ENCODE measurements at places on chromosomes 2 and 18.

DNA sequence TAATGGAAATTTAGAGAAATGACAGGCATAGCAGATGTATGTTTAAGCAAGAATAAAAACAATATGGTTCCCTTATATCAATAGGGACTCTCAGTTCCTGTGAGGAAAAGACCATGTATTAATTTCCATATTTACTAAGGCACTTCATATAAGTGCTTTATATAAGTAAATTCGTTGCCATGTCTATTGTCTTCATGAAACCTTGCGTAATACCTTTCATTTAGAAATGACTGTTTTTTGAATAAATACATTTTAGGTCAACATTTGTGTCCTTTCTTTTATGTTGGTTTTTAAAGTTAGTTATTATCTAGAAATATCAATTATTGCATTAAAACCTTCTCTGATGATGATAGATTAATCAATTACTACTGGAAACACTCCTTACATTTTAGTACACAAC is 83.3 kb downstream of the KCNS3 start:
- no peak for DNase-seq

- peak; percentile 71 for DNase-seq
Observed at GRCh38 chr2:207161247-207162123, 4.3 kb downstream of the KLF7 start.

DNA sequence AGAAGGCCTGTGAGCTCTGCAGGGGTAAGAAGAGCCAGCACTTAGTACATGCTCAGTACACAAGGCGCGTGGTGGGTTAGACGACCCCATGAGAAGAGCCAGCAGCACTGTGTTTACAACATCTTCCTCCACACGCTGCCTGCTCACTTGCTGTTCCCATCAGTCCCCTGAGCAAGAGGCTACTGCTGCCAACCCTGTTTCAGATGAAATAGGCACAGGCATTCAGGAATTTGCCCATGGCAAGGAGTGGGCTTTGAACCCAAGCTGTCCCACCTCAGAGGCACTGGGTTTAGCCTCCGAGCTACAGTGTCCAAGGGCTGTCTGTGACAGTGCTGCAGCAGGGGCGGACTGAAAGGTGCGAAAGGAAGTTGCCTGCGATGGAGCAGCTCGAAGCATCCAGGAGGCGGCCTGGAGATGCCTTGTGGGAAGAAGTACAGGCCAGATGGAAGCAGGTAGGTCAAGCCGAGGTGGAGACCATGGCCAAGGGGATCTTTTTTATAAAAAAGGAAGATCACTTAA is 121.5 kb upstream of the PXDN start:
- DNase-seq: no peak

DNA sequence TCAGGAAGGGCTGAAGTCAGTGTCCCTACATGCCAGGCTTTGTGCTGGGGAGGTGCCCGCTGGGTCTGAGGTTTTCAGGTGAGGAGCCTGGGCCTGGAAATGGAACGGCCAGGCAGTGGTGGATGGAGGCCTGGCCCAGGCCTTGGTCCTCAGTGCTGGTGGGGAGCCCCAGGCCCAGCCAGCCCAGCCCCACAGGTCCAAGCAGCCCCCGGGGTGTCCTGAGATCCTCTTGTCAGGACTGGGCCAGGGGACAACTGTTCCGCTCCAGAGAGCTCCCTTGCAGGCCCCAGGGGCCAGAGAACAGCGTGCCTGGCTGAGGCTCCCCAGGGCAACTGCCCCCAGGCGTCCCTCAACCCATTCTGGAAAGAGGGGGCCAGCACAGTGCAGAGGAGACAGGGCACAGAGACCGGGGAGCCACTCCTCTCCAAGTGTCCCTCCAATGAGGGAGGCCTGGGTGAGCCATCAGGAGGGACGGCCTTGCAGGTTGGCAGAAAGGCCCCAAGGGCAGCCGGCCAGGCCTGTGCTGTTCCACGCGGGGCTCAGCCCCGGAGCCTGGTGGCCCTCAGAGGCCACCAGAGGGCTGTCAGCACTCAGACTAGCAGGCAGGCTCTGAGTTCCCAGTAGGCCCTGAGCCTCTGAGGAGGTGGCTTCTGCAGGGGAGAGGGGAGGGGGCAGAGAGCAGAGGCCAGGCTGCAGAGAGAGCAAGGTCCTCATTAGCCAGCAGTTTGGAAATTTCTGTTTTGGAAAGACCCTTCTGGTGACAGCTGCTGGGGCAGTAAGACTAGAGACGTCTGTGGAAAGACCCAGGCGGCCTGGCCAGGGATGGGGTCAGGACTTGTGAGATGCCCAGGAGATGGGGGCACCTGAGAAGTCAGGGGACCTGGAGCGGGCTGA is 29.4 kb upstream of the SNED1 start:
- no peak for DNase-seq

GRCh38 chr2:241798631-241799521 is 10.1 kb upstream of the NEU4 start:
- DNase-seq: no peak

- DNase-seq: peak; percentile 72
Observed at GRCh38 chr2:9699139-9700108, 68.6 kb upstream of the YWHAQ start.

DNA sequence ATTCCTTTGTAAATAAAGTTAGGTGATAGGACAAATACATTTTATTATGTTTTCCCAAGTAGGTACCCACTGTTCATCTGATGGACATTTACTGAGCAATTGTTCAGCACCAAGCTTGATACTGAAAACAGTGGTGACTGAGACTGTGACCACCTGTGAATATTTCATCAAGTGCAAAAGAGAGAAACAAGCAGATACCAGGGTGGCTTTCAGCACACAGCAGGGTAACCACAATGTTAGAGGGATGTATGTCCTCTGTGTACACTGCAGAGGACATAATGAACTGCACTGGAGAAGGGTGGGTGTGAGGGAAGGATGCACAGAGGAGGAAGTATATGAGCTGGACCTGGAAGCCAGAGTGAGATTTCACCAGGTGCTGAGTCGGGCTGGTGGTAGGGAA is 411.8 kb downstream of the RAD51AP2 start:
- no peak for DNase-seq

DNA sequence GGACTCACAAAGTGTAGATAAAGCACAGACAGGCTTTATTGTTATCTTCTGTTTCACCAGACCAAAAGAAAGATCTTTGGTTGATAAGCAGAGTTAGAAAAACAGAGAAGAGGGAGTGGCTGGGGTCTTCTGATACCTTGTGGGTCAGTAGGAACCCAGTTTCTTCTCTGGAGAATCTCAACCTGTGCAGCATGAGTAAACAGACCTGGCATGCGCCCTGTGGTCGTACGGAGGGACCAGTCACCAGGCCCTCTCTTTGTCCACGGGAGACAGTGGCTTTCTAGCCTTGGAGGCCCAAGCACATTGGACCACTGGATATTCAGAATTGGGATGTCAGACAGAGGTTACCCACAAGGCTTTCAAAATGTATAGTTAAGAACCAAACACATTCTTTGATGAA is 418.9 kb upstream of the FANCL start:
- no peak for DNase-seq

GRCh38 chr2:207328944-207329386 is 163.2 kb upstream of the KLF7 start:
- DNase-seq: no peak

DNA sequence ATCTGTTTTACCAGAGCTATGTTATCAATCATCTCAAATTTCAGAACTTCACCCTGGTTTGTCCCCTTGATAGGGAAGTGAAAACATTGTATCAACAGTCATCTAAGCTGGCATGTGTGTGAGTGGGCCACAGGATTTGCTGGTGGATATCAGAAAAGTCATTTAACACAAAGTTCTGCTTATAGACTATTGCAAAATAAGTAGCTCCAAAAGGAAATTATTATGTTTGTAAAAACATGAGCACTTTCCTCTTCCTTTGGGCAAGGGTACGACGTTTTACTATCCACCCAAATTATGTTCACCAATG is 20.7 kb upstream of the COPS8 start:
- no peak for DNase-seq

GRCh38 chr2:126658905-126659561 is 3.1 kb downstream of the GYPC start:
- peak; percentile 62 for DNase-seq

Data from EL (cell line).